Activated CD4-positive, alpha-beta memory T cell treated with anti-CD3 and anti-CD28 coated beads for 36 hours (primary cell): ENCODE measurements at places on chromosomes 1 and 21. TPM values are rescaled to one million over a fixed set of nuclear protein-coding genes. Genes with fewer than 3 reads are reported as not detected.

GRCh38 chr1:219958875-219959417, 30.6 kb upstream of the SLC30A10 start:
- DNase-seq: no peak

GRCh38 chr1:91123319-91123718, 101.5 kb upstream of the ZNF644 start:
- no peak for DNase-seq

OPRD1 gene
- not detected for total RNA-seq

MACO1 gene
- 11.0 TPM for total RNA-seq
